ENCODE measurements at places on chromosomes 7 and 10.
A peak's percentile ranks its signal among the peaks of the same experiment; 100 is the strongest.

DNA sequence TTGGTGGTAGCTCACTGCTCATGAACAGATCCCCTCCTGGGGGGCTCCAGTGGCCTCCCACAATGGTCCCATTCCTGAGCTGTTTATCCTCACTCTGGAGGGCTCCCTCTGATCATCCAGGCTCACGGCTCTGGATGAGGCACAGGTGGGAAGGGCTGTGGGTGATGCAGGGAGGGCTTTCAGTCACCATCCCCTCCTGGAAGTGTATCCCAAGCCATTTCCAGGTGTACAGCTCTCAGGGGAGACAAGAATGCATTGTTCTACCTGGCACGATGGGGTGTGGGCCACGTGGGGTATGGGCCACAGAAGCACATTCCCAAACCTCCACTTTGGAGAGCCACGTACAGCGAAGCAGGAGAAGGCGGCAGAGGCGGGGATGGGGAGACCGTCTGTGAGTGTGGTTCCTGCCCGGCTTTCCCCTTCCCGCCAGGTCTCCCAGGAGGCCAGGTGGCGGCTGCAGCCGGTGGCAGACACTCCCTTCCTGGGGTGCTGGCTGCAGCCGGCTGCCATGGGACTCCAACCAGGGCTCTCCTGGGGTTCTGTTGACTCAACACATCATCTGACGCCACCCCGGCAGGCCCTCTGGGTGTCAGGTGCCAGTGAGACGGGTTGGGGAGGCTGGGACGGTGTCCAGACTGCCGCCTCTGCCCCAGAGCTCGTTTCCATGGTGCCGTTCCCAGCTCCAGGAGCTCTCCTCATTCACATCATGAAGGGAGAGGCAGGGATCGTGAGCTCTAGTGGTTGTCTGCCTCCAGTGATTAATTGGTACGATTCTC, 169.7 kb upstream of the RHEB start:
- no peak for DNase-seq

- DNase-seq = no peak
Observed at GRCh38 chr7:155269766-155270585, 27.7 kb upstream of the INSIG1 start.

DNA sequence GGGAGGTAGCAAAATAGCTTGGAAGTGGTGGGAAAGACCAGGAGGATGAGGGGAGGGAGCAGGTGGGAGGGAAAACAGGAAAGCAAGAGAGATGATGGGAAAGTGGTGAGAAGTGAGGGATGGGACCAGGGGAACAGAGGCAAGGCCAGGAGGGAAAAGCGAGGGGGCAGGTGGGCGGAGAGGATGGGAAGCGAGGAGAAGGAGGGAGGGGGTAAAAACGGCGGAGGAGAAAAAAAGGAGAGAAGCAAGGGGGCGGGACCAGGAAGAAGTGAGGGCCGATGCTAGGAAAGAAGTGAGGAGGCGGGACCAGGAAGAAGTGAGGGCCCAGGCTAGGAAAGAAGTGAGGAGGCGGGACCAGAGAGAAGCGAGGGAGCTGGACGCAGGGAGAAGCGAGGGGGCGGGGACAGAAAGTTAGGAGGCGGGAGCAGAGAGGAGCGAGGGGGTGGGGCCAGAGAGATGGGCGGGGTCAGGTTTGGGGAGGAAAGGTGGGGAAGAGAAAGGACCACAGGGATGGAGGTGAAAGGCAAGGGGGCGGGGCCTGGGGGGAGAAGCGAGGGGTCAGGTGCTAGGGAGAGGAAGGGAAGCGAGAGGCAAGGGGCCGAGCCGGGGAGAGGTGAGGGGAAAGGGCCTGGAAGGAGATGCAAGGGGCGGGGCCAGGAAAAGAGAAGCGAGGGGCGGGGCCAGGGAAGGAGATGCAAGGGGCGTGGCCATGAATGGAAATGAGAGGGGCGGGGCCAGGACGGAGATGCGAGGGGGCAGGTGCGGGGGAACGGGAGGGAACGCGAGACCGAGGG, 984 bp downstream of the SMURF1 start:
- DNase-seq = peak; percentile 66

GRCh38 chr10:101845893-101846292, 2.3 kb upstream of the KCNIP2 start:
- no peak for DNase-seq

DNA sequence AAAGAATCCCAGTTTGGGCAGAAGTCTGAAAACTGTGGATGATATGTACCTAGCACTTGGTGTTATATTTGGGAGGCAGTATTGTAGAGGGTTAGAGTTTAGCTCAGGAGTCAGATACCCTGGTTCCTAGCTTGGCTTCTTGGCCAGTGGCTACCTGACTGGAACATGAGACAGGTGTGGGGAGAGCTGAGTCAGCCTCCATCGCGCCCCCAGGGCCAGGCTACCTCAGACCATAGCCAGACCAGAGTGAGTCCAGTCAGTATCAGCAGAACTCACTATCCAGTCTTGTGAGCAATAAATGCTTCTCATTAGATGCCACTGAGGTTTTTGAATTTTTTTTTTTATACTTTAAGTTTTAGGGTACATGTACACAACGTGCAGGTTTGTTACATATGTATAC, 26.0 kb downstream of the CYP3A5 start:
- no peak for DNase-seq
